ENCODE measurements at places on chromosomes 5 and 9.

DNA sequence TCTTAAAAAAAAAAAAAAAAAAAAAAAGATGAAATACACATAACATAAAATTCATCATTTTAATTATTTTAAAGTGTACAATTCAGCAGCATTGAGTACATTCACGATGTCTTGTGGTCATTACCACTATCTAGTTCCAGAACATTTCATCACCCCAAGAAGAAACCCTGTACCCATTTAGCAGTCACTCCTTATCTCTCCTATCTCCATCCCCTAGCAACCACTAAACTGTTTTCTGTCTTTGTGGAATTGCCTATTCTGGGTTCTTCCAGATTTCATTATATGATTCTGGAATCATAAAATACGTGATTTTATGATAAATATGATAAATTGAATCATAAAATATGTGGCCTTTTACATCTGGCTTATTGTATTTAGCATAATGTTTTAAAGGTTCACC is 8.9 kb upstream of the HMCN2 start:
- no peak for DNase-seq

- DNase-seq = no peak
Observed at GRCh38 chr5:173240091-173241050, 5.4 kb upstream of the NKX2-5 start.

DNA sequence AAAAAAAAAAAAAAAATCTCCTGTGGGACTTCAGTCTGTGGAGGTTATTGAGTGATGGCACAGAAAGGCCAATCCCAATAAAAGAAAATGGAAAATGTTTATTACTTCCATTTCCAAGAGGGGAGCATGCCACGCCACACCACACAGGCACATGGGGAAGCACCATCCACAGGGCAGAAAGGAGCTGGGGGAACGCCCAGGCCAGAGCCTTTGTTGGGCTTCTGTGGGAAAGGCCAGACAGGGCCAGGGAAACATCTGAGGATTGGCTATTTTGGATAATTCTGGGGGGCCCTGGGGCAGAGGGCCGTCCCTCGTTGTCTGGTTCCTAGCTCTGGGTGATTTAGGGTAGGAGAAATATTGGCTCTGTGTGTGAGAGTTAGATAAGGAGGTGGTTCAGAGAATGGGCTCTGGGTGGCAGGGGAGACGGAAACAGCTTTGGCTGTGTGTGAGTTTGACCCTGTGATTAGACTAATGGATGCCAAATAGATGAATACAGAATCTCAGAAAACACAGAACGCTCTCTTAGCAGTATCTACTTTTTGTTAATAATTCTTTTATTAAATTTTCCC is 49.0 kb upstream of the ABL1 start:
- DNase-seq = no peak

GRCh38 chr5:133792024-133792423 is 176.4 kb downstream of the C5orf15 start:
- no peak for DNase-seq

Measured in anterior cingulate cortex (tissue), 58 donors.